Coronary artery (tissue), 2 donors: ENCODE measurements at places on chromosomes 13 and 19.

DNA sequence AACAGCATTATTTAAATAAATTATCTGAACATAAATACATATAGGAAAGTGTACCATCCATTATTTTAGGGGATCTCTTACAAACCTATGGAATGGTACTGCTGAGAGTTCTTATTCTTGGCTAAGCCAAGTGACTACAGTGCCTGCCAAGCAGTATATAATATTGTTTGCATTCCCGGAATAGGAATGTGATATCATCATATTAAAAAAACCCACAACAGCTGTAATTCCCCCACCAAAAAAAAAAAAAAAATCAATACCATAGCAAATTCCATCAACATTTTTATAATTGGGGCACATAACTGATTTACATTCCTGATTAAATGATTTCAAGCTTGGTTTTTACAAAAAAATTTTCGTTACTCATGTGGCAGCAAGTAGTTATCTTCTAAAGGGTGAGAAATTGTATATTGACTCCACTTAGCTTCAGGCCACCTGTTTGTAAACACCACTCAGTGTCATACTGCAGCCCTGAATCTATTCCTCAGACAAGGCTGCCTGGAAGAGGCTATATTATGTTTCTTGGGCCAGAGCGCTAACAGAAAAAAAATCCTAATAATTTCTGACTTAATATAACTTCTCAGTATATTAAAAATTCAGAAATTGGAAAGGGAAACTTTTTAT, 278.1 kb downstream of the DNAJC15 start:
- no peak for DNase-seq

- DNase-seq = no peak
Measured at GRCh38 chr13:93847162-93847561, 620.6 kb downstream of the GPC6 start.

DNA sequence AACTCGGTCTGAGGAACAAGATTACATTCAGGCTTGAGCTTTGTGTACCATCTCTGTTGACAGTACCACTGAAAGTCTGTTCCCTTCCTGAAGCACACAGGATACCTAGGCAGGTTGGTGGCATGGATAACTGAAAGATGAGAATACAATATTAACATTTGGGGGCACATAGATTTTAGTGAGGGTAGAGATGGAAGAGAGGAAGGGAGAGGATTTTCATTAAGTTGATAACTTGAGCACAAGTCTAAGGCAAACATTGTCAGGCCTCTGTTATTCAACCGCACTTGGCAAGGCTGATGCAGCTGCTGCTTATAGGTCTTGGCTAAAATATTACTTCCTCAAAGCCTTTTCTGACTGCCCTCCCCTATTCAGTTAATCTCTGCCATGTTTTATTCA, 10.9 kb downstream of the MIR17HG start:
- no peak for DNase-seq

DNA sequence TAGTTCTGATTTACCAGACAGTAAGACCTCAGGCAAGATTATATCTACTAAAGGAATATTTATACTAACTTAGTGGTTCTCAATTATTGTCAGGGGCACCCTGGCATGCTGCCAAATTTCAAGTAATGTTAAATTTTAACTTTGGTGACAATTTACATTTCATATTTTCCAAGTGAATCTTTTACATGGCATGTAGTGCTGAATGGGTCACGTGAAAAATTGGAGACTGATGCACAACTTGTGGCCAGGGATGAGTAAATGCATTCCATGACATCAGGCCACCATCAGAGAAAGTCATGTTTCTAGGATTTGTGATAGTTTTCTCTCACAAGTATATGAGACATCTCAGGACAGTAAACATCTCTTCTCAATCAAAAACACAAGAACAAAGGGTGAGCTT, 202.6 kb upstream of the SOX21 start:
- DNase-seq = no peak

- DNase-seq = no peak
Measured at GRCh38 chr13:51935326-51936171, 73.8 kb downstream of the CCDC70 start.

GRCh38 chr13:35629026-35629425, 152.5 kb upstream of the MAB21L1 start:
- DNase-seq = no peak

DNA sequence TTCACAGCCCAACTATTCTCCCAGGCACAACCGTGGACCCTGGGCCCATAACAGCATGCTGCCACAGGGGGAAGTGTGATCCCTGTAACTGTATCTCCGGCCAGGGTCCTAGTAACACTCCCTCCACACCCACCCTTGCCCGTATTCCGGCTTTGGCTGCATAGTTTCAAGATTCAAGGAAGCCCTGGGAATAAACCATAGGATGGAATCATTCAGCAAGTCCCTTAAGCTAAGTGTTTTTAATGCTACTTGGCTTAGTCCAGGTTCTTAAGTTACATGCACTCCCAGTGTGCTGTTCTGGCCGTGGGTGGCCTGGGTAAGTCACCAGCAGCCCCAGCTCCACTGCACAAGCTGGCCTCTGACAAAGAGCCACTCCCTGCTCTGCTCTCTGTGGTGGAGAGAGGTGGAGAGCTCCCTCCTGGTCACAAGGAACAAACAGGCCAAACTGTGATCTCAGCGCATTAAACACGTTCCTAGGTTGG, 532.4 kb upstream of the SGCG start:
- DNase-seq = no peak

DNA sequence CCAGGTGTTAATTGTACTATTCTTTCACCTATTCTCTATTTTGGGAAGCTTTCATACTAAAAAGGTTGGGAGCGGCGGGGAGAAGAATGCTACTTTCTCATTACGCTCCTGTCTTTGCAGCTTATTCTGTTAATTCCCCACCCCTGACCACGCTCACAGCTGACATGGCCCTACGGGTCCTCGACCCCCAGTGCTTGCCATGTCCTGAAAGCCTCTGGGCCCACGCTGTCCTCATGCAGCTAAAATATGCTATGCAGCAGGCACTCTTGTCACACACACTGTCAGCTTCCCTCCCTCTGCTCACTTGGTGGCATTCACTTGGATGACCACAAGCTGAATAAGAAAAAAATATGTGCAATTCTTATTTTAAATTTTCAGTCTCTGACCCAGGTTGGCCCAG, 126.3 kb downstream of the RNF17 start:
- no peak for DNase-seq

DNA sequence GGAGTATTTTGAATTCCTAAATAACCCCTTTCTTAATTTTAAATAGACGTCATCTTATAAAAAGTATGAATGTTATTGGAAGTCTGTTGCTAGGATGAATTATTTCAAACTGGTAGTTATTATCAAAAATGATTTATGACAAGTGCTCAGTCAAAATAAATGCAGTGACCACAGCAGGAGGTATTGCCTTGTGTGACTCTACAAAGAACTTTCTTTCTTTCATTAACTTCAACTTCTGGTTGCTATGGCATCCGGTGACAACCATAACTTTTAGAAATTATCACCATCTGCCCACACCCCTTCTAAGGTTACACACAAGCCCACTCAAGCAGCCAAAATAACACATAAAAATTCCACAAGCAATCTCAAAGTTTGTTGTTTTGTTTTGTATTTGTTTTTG, 189.9 kb downstream of the DACH1 start:
- DNase-seq = no peak

- DNase-seq = no peak
Measured at GRCh38 chr13:76690611-76691010, 195.6 kb downstream of the KCTD12 start.

DNA sequence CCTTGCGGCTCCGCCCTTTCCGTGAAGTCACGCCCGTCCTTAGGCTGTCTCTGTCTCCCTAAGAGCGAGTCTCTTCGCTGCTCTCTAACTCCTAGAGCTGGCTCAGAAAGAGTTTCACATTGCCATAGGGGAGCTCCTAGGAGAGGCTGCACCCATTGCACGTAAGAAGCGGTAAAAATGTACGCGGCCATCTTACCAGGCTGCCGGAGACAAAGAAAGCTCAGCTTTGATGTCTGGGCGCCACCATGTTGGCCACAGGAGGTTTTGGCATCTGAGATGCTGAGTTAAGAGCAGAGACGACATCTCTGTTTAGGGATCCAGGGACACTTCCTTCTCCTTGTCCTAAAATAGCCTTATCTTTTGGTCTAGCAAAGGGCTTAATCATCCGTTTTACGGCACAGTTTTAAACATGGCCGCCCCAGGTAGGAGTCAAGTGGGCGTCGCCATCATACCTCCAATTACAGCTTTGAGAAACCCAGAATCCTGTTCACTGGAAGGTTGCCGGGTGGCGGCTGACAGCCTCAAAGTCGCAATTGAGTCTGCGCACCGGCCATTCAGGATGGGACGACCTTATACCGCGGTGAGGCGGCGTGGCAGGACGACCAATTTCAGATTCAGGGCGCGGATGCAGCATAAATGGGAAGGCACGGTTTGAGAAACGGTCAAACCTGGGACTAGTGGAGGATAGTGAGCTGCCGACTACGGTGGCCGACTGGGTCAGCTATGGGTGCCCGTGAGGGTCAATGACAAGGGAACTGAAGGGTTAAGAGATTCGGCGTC, at the start of gene ZNF793:
ZNF793 (plus strand) TSS at position 553 of the 780 bp plus-strand sequence. CDS start 16,501 bp downstream, outside the sequence.
- peak; percentile 85 for DNase-seq

DNA sequence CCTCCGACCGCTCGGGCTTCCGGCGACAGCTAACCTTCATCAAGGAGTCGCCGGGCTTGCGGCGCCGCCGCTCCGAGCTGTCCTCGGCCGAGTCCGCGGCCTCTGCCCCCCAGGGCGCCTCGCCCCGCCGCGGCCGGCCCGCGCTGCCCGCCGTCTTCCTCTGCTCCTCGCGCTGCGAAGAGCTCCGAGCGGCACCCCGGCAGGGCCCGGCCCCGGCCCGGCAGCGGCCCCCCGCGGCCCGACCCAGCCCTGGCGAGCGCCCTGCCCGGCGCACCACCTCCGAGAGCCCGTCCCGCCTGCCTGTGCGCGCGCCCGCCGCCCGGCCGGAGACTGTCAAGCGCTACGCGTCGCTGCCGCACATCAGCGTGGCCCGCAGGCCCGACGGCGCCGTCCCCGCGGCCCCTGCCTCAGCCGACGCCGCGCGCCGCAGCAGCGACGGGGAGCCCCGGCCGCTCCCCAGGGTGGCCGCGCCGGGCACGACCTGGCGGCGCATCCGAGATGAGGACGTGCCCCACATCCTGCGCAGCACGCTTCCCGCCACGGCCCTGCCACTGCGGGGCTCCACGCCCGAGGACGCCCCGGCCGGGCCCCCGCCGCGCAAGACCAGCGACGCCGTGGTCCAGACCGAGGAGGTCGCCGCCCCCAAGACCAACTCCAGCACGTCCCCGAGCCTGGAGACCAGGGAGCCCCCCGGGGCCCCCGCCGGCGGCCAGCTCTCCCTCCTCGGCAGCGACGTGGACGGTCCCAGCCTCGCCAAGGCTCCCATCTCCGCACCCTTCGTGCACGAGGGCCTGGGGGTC, 9.6 kb downstream of the C19orf25 start:
- no peak for DNase-seq

GRCh38 chr19:49587227-49587626, 3.8 kb upstream of the PRR12 start:
- no peak for DNase-seq

- DNase-seq = no peak
Measured at GRCh38 chr19:7076151-7076550, 6.6 kb downstream of the ZNF557 start.

- DNase-seq = no peak
Measured at GRCh38 chr19:8639821-8640401, 9.5 kb downstream of the NFILZ start.

DNA sequence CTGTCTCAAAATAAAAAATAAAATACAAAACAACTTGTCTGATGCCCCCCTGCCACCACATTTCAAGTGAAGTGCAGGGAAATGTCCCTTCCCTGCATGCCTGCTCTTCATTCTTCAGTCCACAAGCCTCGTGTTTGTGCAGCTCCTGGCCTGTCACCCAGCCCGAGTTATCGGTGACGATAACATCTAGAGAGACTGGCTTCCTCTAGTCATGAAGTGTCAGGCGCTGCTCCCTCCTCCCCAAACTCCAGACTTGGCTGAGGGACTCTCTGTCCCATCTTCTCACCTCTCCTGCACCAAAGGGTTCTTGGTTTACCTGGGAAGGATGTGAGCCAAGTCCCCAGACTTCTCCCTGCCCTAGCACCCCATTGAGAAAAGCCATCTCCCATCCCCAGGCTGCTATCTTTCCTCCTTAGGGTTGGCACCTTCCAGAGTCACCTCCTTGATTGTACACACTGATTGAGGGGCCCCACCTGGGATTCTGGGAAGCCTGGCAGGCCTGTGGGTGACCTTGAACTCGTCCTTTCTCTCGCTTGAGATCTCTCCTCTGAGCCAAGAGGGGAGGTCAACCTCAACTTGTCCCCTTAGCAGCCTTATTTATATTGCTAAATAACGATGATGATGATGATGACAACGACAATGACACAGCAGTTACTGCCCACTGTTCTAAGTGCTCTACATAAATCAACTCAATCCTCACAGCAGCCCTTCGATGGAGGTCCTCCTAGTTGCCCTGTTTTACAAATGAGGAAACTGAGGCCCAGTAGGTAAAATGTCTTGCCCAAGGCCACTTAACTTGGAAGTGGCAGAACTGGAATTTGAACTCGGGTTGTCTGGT, 13.1 kb upstream of the PLAUR start:
- no peak for DNase-seq

DNA sequence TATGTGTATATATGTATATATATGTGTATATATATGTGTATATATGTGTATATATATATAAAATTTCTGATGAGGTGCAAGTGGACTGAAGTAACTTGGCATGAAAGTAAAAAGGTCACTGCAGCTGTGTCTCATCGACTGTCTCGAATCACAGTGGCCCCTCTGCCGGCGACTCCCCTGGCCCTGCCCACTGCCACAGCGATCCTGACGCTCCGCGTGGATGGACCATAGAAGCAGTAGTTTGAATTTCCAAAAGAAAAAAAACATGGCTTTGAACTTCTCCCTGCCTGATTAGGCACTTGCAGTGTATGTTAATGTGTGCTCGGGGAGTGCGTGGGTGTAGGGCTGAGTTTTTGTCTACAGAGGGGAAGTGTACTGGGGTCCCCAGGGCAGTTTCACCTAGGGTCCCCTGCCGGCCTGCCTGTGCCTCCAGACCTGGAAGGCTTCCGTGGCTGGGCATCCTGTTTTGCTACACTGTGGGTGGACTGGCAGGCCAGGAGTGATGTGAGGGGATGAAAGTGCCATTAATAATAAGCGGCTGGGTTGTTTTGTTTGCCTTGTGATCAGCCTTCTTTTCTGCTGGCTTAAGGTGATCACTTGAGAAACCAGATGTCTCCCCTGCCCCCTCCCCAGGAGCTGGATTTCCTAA, 10.8 kb downstream of the ZIC5 start:
- peak; percentile 38 for DNase-seq

GRCh38 chr19:30799865-30800755, 427.9 kb downstream of the ZNF536 start:
- DNase-seq = no peak
